ENCODE measurements at places on chromosomes 1 and 21.

- no peak for DNase-seq
Measured at GRCh38 chr1:21876267-21876666, 60.8 kb downstream of the HSPG2 start.

- DNase-seq = no peak
Measured at GRCh38 chr1:41478118-41478748, 6.2 kb downstream of the EDN2 start.

DNA sequence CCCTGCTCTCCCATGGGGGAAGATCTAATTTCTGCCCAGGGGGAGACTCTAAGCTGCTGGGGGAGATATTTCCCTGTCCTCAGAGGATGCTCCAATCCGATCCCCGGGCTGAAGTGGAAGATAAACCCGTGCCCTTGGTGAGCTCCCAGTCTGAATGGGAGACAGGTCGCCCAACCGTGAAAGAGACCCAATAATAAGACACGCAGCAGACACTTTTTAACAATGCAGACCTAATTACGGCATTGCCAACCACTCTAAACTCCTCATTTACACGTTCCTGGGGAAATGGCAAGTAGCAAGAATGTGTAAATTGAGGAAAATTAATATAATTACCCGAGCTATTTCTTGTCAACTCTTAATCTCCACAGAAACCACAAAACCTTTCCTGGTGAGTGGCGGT is 48.7 kb upstream of the ACTL8 start:
- DNase-seq = no peak

DNA sequence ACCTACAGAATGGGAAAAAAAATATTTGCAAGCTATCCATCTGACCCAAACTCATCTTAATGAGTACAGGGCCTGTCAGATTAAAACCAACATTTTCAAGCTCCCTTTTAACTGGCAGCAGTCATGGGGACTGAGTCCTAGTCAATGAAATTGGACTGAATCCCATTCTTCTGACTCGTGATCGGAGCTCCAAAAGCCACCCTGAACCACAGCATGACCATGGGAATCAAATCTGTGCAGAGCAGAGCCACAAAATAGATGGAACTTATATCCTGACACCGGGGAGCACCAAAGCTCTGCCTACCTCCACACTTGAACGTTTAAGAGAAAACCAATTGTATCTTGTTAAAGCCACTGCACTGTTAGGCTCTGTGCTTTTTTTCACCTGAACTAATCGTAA is 5.0 kb upstream of the RWDD3 start:
- no peak for DNase-seq

DNA sequence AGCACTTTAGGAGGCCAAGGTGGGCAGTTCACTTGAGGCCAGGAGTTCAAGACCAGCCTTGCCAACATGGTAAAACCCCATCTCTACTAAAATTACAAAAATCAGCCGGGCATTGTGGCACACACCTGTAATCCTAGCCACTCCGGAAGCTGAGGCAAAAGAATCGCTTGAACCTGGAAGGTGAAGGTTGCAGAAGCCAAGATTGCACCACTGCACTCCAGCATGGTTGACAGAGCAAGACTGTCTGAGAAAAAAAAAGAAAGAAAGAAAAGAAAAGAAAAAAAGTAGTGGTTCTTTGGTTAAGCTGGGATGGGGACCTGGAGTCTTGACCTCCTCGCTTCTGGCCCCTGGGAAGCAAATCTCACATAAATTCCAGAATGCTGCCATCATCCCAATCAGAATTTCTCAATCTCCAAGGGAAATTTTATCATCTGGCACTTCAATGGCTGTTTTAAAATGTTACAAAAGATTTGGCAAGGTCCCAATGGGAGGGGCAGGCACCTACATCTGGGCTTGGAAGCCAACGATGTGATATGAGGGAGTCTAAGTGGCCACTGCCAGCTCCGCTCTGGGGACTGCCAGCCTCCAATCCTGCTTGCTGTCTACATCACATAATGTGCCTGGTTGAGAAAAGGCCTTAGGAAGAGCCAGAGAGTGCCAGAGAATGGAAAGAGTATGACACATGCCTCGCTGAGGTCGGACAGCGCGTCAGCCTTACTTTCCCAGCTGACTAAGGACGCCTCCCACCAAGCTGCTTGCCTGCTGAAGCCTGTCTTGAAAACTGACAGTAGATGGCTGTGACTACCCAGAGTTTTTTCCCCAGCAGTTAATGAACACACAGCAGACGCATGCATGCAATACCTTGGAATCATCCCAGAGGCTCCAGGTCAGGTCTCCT is 42.1 kb upstream of the SRP9 start:
- DNase-seq = no peak

GRCh38 chr1:195019385-195019784 is 1588.9 kb downstream of the KCNT2 start:
- no peak for DNase-seq

DNA sequence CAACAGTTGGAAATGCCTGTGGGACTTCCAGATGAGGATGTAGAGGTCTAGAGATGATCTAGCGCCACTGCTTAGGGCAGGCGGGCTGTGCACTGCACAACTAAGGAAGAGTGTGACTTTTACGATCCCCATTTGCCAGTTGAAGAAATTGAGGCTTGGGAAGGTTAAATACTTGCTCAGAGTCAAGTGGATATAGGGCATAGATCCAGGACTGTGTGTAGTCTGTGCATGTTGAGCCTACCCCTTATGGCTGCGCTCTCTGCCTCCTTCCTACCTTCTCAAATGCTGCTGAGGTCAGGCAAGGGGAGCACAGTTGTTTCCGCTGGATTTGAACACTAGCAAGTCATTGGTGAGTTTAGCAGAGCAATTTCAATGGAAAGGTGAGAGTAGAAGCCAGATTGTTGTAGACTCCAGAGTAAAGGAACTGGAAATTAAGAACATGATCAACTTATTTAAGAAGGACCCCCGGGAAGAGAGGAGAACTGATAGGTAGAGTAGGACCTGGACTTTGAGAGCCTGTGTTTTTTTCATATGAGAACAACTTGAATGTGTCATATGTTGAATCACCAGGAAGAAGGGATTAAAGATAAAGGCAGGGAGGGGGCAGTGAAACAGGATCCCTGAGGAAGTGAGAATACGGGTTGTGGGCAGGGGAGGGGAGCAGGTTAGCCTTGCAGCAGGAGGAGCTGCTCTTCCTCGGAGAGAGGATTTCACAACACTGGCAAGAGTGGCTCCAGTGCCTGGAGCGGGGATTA is 2.7 kb downstream of the CAPN2 start:
- no peak for DNase-seq

GRCh38 chr1:92291372-92291999 is 7.3 kb downstream of the GLMN start:
- DNase-seq = no peak

DNA sequence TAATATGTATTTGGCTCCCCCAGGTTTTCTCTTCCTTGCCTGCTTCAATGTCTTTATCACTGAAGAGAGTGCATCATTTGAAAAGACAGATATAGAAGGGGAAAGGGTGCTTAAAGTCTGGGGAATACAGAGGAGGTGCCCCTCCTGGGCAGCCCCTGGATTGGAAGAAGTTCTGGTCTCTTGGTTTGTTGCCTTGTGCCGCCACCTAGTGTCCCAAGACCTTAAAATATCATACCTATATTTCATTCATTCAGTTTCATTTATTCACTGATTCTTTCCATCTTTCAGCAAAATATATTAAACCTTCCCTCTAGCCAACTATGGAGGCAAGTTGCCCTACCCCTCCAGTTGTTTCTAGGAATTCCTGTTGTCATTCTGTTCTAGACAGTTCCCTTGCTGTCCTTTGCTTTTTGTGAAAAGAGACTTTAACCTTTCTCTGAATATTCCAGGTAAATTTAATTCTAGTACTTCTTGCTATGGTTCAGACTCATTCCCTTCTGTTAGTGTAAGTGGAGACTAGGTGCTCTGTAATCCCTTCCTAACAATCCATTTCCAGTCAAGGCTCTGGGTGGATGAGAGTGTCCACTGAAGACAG is 56.1 kb downstream of the MEF2D start:
- DNase-seq = no peak

DNA sequence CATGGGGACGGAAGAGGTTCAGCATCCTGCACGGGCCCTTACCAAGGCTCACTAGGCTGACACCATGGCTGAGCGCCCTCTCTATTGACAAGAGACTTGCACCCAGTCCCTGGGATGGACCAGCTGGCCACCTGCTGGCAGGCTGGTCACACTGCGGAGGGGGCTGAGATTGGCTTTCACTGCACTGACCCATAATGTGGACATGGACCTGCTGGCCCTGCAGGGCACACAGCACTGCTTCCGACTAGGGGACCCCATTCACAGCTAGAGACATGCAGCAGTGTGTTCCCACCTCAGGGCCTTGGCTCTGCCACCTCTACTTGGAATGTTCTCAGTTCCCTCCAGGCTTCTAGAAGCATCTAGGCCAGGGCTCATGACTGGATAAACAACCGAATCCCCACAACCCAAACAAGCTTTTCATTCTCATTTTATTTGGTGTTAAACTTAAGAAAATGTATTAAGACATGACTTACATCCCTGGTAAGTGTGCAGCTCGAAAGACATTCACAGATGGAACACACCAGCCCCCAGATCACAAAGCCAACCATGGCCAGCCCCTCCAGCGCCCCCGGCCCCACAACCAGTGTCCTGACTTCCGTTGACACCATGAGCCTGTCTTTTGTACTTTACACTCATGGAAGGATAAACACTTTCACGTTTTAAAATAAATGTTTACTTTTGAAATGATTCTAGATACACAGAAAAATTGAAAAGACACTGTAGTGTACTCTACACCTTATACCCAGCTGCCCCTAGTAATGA is 9.3 kb upstream of the SRARP start:
- DNase-seq = peak; percentile 20

DNA sequence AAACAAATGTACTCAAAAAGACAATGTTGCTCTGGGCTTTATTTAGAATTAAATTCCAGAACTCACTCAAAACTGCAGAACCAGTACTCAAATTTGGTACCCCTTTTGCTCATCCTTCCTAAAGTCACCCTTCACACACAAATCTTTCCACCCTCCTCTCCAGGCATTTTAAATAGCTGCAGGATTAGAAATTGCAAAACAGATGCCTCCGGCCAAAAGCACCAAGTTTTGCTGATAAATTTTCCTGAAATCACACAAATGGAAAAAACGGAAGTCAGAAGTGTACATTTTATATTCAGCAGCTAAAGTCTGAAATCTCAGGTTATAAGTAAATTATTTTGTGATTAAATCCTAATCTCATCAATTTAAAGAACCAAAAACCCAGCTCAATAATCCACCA is 147.0 kb downstream of the NRIP1 start:
- no peak for DNase-seq

DNA sequence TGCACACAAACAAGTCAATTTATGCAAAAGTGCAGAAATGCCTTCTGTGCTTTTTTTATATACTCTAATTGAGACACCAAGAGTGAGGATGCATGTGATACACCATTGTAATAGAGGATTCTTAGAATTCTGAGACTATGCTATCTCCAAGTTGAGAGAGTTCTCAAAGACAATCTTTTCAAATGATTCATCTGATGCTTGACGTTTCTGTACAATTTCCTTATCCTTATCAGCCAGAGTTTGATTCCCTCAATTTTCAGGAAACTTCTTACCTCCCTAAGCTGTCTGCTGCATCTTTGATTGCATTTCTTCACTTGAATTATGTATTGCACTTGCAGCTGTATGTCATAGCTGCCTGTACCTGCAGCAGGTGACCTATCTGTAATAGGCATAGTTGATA is 211.3 kb upstream of the SPAG17 start:
- DNase-seq = no peak

DNA sequence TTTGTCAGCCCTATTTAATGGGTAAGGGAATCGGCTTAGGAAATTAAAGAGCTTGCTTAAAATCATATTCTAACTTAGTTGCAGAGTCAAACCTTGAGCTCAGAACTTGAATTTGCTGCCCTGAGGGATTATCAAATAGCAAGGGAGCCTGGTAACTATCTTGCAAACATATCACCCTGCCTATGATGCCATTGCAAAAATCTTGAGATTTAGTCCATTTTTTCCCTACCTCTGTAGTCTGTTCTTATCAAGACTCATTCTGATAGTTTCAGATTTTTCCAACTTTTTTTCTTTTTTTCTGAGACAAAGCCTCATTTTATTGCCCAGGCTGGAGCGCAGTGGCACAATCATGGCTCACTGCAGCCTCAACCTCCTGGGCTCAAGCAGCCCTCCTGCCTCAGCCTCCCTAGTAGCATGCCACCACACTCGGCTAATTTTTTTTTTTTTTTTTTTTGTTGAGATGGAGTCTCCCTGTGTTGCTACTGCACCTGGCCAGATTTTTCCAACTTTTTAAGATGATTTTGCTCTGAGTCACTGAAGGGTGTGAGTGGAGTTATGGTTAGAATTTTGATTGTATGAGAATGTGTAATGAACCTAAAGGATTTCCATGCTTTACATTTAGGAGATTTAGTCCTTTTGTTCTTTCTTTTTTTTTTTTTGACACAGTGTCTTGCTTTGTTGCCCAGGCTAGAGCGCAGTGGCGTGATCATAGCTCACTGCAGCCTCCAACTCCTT is 12.2 kb downstream of the SARS1 start:
- no peak for DNase-seq

- DNase-seq = no peak
Measured at GRCh38 chr1:67753776-67754525, 69.0 kb downstream of the GADD45A start.

DNA sequence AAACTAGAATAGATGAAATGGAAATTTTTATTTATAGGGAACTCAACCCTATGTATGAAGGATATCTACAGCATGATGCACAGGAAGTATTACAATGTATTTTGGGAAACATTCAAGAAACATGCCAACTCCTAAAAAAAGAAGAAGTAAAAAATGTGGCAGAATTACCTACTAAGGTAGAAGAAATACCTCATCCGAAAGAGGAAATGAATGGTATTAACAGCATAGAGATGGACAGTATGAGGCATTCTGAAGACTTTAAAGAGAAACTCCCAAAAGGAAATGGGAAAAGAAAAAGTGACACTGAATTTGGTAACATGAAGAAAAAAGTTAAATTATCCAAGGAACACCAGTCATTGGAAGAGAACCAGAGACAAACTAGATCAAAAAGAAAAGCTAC is 7.9 kb downstream of the USP1 start:
- no peak for DNase-seq

DNA sequence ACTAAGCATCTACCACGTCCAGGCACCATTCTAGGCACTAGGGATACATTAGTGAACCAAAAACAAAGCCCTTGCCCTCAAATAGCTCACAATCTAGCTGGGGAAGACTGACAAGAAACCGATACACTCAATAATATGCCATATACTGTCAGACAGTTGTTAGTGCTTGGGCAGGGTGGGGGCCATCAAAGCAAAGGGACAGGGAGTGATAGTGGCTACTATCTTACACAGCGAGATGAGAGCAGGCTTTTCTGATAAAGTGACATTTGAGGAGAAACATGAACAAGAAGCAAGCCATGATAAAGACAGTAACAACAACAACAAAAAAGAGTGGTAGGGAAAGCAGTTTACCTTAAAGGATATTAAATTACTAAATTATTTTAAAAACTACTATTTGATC is 41.1 kb downstream of the ERO1B start:
- DNase-seq = no peak

GRCh38 chr1:151166505-151166956 is 587 bp downstream of the SCNM1 start:
- no peak for DNase-seq

GRCh38 chr1:24692351-24692980 is 49.4 kb downstream of the SRRM1 start:
- no peak for DNase-seq

- no peak for DNase-seq
Measured at GRCh38 chr1:224459966-224460365, 25.4 kb upstream of the WDR26 start.
